ENCODE measurements at places on chromosomes 3 and 15. TPM values are rescaled to one million over a fixed set of nuclear protein-coding genes. Genes with fewer than 3 reads are reported as not detected.

The ADAMTS9 gene
- polyA plus RNA-seq, result 1.1 TPM

The RTP4 gene
- polyA plus RNA-seq, result 0.05 TPM

The SAMD7 gene
- not detected for polyA plus RNA-seq

The ZBED2 gene
- polyA plus RNA-seq, result 0.11 TPM

The GOLGA6D gene
- not detected for polyA plus RNA-seq

The CNOT10 gene
- polyA plus RNA-seq, result 19.2 TPM

The ERICH6 gene
- not detected for polyA plus RNA-seq

The ZDHHC23 gene
- polyA plus RNA-seq, result 0.58 TPM

The UROC1 gene
- polyA plus RNA-seq, result not detected

The SEMA3B gene
- 22.0 TPM for polyA plus RNA-seq

The CPNE4 gene
- polyA plus RNA-seq, result not detected

The ATP1B3 gene
- 199 TPM for polyA plus RNA-seq

The NOX5 gene
- 0.15 TPM for polyA plus RNA-seq
